ENCODE measurements at places on chromosomes 4 and X.

DNA sequence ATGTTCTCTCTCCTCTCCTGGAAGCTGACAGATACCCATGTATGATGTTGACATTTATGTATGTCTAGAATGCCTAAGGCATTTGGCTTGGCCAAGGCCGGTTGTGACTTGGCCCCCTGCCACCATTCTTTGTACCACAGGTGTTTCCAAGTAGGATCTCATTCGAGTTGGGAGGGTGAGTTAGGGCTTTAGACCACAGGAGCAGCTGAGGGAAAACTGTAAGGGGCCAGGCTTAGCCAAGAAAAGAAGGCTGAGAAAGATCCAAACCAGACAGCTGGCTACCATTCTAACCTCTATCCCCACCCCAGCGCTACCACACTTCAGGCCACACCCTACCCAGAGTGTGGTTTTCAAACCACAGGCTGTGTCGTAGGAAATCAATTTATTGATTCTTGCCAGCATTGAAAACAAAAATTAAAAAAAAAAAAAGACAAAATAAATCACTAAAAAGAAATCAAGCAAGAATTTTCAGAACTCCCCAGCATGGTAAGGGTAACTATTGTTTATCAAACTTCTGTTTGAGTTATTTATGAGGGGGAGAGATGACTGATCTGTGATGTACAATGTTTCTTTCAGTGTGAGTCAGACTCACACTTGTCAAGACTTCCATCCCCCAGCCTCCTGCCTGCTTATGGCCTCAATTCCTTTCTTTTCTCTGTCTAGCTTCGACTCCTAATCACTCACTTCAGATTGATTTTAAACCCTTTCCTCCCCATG, 9.9 kb downstream of the TMSB4X start:
- no peak for DNase-seq

- no peak for DNase-seq
Observed at GRCh38 chrX:34893741-34894140, 48.9 kb upstream of the FAM47B start.

DNA sequence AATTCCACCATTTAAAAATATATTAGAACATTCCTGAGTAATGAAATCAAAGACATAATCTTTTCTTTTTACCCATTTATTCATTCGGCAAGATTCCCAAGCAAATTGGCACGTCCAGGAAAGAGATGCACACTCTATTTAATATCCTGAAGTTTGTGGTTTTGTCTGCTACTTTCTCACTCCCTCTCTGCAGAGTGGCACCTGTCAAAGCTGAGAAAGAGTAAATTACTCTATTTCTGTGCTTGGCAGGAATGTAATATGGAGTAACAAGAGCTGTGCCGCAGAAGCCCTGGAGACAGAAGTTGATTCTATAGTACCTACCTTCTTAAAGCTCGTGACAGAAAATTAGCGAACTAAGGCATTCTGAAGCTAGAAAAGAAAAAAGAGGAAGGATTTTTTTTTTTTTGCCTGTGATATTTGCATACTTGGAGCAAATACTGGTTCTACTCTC, 5.5 kb downstream of the GSTCD start:
- DNase-seq = no peak

DNA sequence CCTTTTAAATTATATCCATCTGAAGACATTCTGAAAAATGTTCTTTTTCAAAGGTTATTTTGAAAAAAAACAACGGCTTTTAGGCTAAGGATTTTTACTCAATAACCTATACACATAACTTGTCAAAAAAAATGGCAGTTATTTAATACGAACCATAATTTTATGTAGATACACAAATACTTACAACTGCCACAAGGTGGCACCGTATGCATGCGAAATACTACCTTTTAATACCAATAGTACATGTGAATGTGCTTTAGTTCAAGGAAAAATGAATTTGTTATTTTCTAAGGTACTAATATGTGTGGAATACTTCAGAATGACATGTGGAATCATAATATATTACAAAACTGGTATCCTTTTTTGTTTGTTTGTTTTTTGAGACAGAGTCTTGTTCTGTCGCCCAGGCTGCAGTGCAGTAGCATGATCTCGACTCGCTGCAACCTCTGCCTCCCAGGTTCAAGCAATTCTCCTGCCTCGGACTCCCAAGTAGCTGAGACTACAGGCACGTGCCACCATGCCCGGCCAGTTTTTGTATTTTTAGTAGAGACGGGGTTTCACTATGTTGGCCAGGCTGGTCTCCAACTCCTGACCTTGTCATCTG, 4.6 kb upstream of the MAD2L1 start:
- no peak for DNase-seq

DNA sequence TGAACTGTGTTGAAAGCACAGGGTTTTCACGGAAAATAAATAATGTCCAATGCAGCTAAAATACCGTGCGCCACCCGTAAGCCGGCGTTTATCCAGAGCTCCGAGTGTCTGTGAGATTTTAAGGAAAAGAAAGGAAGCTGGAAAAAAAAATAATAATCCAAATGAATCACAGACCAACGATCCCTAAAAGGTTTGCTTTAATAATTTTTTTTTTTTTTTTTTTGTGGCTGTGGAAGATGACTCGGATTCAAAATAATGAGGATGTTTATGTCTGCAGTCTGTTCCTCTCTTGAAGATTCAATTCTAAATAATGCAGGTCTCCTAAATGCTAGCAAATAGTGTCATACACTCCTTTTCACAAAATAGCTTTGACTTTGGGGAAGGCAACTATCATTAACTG, 84.6 kb upstream of the PPP2R3B start:
- no peak for DNase-seq

- DNase-seq = no peak
Observed at GRCh38 chrX:150225266-150225665, 137.9 kb upstream of the MAMLD1 start.

DNA sequence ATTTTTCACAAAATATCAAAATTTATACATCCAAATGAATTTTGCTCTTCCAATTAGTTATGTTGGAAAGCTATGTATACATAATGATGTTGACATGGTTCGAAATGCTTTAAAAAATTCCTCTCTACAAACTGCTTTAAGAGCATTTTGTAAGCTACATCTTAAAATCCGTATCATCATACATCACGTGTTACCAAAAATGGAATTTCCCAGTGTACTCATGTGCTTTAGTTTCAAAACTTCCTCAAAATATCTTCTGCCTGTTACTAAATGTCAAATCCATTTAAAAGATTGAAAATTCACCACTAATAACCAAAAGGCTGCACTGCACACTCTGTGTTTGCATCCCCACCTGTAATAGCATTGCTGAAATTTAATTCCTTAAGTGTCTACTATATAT, 87.9 kb downstream of the WDFY3 start:
- DNase-seq = no peak

DNA sequence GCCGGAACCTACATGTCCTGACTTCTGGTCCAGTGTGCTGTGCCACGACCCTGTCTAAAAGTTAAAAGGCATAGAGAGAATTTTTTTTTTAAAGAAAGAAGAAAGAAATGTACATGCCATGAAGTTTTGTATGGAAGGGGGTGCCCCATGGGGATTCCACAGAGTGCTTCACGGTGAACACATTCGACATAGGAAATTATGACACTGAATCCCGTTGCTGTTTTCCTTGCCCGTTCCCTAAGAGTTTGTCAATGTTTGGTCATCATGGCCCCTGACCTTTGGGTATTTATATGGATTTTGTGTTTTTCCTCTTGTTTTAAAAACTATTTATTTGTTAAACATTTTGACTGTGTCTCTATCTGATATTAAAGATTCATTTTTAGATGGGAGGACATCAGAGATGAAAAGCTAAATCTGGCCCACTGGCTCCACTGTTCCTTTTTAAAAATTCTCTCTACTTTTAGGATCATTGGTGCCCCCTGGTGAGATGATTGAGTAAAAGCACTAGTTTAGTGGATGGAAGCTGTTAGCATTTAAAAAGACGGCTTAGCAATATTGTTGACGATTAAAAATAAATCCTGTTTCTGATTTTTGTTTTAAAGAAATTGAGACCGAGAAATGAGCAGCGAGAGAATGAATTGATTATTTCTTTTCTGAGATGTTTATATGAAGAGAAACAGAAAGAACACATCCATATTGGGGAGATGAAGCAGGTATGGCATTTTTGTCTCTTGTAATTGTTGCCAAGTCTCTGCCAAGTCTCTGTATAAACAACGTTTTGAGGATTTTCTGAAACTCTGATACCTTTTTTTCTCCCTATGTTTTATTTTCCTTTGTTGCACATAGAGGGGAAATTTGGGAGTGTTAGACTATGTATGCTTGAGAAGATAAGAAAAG, 75.0 kb downstream of the PTTG2 start:
- peak; percentile 12 for DNase-seq

DNA sequence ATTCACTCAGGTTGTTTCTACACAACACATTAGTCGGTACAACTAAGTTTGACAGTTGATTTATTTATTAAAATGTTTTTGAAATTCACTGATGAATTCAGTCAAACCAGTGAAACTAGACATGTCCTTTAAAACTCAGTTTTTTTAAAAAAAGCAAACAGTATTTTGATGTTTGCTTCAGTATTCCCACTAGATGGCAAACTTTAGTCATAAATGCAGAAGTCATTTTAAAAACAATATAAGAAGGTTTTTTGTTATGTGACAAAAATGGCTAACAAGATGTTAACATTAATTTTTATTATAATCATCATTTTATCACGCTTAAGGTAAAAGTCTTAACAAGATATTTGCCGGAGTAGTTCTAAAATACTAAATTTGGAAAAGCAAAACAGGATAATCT, 1337.8 kb upstream of the DIAPH2 start:
- no peak for DNase-seq

GRCh38 chr4:47444031-47444430, 19.5 kb downstream of the COMMD8 start:
- DNase-seq = no peak

All from GM04503 (cell line).